Fibroblast of the aortic adventitia (primary cell): ENCODE measurements at places on chromosomes 7 and 10.
A peak's percentile ranks its signal among the peaks of the same experiment; 100 is the strongest.

DNA sequence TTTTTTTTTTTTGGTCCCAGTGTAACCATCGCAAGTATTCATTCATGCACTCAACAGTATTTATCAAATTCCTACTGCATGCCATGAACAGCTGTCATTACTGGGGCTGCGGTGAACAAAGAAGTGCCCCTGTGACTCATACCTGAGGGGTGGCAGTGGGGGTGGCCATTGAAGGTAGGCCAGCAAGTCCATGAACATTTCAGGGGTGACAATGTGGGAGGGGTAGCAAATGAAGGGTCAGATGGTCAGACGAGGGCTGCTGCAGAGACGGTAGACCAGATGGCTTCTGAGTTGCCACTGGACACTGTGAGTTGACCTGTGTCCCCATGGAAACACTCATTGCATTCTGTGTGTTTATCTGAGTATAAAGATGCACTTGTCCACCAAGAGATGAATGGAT lies 92.5 kb upstream of the PITRM1 start:
- no peak for DNase-seq

GRCh38 chr10:62511656-62512055 lies 137.5 kb downstream of the ZNF365 start:
- no peak for DNase-seq

DNA sequence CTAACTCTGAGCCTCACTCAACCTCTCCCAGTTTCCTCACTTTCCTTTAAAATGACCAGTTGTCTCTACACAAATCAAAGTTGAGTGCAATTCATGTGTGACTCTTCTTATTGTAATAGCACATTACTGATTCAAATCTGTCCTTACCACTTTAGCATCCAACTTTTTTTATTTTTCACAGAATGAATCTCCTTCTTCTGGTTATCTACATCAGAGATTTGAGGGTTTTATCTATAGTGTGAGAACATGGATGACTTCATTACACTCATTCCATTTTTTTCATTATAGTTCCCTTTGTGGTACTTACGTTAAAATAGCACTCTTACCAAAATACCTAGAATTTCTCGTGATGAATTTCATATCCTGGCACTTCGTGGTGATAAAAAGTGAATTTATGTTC lies 43.3 kb downstream of the RTKN2 start:
- DNase-seq: no peak

GRCh38 chr10:70915806-70916205 lies 27.4 kb upstream of the PCBD1 start:
- DNase-seq: no peak

GRCh38 chr10:86888585-86889381 lies 68.6 kb downstream of the MMRN2 start:
- peak; percentile 62 for DNase-seq

DNA sequence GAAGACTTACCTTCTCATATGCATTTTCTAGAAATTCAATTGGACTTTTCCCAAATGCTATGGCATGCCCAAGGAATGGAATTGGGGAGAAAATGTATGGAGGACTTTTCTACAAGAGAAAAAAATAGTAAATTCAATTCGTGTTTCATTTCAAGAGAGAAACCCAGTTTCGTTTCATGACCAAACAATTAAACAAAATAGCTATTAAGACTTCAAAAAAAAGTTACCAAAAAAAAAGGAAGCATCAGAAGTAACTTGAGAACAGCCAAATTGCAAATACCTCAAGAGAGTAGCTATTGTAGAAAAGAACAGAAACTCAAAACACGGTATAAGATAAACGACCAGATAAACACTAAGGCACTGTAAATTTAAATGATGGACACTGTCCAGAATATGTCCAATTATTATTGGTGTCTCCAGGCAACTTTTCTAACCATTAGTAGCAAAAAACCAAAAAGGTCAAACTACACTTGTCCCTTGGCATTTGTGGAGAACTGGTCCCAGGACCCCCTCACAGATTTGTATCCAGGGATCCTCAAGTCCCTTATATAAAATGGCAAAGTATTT lies 2.4 kb downstream of the CYP51A1 start:
- no peak for DNase-seq

DNA sequence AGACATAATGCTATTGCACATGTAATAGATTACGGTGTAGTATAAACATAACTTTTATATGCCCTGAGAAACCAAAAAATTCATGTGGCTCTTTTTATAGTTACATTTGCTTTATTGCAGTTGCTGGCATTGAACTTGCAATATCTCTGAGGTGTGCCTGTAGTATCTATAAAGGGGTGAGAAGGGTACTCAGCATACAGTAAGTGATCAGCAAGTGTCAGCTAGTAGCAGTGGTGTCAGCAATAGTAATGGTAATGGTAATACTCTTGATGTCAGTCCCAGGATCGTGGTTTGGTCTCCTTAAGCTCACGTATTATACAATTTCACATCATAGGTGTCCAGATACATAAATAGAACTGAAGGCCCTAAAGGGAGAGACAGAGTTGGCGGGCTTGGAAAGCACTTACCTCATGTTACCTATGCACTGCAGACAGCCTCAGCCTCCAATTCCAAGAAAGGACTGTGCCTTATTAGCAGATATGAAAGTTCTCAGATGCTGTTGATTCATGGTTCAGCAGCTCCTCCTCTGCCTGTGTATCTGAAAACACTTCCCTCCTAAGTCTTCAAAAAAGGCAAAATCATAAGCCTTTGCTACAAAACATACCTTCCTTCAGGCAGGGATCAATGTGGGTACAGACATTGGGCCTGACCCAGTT lies 6.6 kb upstream of the GIMAP7 start:
- no peak for DNase-seq

- peak; percentile 42 for DNase-seq
These were observed 38.5 kb downstream of the ZNF777 start for GRCh38 chr7:149422162-149422913.

DNA sequence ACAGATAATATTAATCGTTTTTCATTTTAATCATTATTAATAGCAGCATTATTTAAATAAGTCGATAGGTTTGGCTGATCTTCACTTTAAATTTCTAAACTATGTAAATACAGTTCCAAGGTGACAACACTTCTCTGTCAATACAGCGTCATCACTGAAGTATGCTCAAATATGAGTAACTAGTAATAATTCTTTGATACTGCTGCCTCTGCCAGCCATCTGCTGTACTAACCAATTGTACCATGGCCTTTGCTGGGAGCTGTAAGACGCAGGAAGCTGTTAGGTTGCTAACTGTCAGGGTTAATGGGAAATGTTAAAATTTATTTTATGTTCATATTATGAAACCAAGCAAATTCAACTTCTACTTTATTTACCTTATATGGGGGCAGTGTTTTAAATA lies 1650.5 kb upstream of the LRRTM3 start:
- no peak for DNase-seq

DNA sequence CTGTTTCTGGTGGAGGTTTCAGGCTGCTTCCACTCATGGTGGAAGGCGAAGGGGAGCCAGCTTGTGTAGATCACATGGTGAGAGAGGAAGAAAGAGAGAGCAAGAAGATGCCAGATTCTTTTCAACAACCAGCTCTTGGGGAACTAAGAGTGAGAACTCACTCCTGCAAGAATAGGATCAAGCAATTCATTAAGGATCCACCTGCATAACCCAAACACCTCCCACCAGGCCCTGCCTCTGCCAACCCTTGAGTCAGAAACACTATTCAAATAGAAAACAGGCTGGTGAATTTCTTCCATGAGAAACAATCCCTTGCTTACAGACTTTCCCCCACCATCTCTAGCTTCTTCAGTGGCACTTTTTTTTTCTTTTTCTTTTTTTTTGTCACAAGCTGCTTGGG lies 317.2 kb downstream of the GPR158 start:
- no peak for DNase-seq

DNA sequence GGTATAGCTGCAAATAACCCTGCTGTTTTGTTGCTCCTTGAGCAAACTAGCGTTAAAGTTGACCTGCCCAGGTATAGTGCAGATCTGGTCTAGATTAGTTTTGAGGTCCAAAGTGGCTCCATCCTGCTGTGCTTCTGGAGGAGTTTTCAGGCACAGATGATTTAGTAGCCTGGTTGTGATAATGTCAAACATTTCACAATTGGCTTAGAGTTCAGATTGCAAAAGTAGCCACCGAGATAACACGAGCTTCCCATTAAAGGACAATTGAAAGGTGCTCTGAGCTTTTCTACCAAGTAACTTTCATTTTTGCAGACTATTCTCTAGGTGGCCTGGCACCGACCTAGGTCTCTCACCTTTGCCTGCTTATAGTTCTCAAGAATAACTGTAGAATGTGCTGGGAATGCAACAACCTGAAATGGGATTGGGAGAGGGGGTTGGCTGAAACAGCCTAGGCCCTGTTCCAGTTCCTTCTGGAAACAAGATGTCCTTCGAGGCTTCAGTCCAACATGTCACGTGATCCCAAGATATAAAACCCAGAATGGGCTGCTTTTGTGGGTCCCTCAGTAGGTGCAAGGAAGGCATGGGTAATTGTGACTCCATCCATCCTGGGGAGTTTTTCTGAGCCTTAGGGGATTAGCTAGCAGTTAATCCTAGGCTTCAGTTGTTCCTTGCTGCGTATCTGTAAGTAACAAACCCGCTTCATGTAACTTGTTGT lies 201.0 kb downstream of the CHRM2 start:
- no peak for DNase-seq

DNA sequence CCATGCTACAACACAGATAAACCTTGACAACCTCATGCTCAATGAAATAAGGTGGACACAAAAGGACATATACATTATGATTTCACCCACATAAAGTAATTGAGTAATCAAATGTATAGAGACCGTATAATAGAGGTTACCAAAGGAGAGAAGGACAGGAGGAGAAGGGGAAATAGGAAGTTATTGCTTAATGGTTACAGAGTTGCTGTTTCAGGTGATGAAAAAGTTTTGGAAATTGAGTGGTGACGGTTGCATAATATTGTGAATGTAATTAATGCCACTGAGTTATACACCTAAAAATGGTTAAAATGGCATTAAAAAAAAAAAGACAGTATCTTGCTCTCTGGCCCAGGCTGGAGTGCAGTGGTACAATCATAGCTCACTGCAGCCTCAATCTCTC lies 1.5 kb upstream of the OGDH start:
- DNase-seq: no peak

DNA sequence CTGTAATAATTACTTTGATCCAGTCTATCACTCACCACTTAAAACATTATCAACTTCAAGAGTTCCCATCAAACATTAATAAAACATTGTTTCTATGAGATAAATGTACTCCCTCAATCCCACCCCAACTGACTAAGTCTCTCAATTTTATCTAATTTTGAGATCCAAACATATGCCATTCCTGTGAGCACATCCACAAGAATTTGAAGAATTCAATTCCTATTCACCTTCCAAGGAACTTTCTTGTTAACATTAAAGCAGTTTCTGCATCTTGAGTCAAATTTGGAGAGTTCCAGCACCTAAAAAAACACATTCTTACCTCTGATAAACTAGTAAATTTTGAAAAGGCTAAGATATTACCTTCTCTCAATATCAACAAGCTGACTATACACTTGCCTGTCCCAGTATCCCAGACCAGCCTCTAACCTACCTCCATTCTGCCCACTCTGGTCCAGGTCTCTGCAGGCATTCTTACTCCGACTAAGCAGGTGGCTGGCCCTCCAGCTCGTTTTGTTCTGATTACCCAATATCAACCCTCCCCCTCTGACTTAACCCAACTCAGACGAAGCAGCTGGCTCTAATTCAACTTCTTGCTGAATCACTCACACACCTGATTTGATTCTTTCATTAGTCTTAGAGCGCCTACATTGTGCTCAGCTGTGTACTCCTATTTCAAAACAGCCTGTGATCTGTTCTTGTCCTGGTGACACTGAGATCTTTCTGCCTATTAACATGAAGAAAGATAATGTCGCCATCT lies 275.2 kb downstream of the IPMK start:
- peak; percentile 23 for DNase-seq

DNA sequence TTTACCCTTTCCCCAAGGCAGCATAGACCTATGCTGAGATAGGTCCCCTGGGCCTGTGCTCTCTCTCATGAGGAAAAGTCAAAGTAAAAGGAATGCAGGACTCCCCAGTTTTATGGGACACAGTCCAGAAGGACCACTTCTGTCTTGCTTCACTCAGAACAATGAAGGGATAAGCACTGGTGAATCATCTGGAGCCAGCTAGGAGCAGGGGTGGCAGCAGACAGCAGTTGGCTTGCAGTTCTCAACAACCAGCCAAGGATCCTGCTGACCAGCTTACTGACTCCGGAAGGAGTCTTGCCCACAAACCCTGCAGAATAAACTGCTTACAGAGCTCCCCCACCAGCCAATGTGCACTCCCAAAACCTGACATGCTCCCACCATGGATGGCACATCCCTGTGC lies 152.1 kb upstream of the GHITM start:
- no peak for DNase-seq

- DNase-seq: no peak
These were observed 95.7 kb downstream of the EMX2 start for GRCh38 chr10:117638200-117638599.

DNA sequence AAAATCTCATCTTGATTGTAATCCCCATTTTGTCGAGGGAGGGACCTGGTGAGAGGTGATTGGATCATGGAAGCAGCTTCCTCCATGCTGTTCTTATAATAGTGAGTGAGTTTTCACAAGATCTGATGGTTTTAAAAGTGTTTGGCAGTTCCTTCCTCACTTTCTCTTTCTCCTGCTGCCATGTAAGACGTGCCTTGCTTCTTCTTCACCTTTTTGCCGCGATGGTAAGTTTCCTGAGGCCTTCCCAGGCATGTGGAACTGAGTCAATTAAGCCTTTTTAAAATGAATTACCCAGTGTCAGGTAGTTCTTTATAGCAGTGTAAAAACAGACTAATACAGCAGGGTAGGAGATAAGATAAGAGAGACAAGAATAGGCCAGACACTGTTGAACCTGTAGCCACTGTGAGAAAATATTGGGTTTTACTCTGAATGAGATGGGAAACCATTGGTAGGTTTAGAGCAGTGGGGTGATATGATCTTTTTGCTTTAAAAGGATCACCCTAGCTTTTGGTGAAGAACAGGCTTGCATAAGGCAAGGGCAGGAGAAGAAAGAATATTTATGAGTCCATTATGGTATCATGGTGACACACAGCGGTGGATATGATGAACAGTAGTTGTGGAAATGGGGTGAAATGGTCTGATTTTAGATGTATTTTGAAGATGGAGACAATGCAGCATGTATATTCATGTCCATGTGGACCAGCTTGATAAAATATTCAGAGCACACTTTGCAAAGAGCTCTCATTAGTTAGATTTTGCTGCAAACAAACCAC lies 11.5 kb downstream of the OR6B1 start:
- peak; percentile 65 for DNase-seq

- DNase-seq: no peak
These were observed 225.9 kb downstream of the WDR11 start for GRCh38 chr10:121076776-121077715.

- no peak for DNase-seq
These were observed 28.3 kb upstream of the PIP4K2A start for GRCh38 chr10:22742678-22743077.

- DNase-seq: peak; percentile 37
These were observed 22.3 kb downstream of the ZNF503 start for GRCh38 chr10:75379212-75379724.
